Renal cortex interstitium (tissue), 15 donors: ENCODE measurements at places on chromosomes 4 and X. TPM values are rescaled to one million over a fixed set of nuclear protein-coding genes. Genes with fewer than 3 reads are reported as not detected.

RNF150 gene
- 26.0 TPM for polyA plus RNA-seq

SHROOM4 gene
- polyA plus RNA-seq, result 17.4 TPM

SPACA5 gene
- polyA plus RNA-seq, result 0.22 TPM

KLF8 gene
- polyA plus RNA-seq, result 5.0 TPM

ANXA10 gene
- polyA plus RNA-seq, result 0.14 TPM

DGKK gene
- polyA plus RNA-seq, result 12.5 TPM

CT45A1 gene
- not detected for polyA plus RNA-seq

GRCh38 chr4:169774466-169775445, 17.0 kb upstream of the HPF1 start:
- no peak for DNase-seq

DNA sequence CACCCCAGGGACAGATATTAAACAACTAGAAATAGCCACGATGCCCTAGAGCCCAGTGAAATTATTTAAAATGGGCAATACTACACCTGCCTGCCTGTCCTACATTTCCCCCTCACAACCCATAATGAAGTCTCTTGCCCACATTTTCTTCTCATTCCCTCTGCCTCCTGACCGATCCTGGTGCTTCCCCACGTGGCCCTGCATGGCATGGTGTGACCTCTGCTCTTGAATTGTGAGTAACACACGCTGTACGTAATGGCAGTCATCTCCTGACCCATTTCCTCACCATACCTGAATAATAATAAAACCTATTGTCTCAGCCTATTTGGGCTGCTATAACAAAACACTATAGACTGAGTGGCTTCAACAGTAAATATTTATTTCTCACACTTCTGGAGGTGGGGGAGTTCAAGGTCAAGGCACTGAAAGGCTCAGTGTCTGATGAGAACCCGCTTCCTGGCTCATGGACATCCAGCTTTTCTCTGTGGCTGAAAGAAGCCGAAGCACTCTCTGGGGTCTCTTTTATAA, 77.0 kb upstream of the ENPP6 start:
- no peak for DNase-seq

- no peak for DNase-seq
These were observed 456.8 kb upstream of the AMOT start for GRCh38 chrX:113297437-113297836.

- no peak for DNase-seq
These were observed 189.1 kb downstream of the SLC7A11 start for GRCh38 chr4:138052806-138053632.

GRCh38 chr4:62517716-62518115, 1317.6 kb downstream of the ADGRL3 start:
- no peak for DNase-seq

DNA sequence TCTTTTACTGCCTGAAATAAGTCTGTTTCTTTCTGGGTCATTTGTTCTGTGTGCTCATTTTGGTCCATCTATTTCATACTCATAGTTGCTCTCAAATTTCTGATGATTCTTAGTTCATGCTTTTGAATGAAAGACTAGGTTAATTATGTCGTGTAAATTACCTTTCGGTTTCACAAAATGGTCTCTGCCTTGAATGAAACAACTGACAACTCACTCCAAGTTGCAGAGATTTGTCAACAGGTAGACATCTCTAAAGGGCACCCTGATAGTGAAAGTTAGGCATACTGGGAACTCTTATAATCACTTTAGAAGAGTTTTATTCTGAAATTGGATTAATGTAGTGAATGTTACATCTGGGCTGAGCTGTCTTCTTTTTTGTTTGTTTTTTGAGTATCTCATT, 726.9 kb downstream of the PDHA2 start:
- DNase-seq, result no peak

DNA sequence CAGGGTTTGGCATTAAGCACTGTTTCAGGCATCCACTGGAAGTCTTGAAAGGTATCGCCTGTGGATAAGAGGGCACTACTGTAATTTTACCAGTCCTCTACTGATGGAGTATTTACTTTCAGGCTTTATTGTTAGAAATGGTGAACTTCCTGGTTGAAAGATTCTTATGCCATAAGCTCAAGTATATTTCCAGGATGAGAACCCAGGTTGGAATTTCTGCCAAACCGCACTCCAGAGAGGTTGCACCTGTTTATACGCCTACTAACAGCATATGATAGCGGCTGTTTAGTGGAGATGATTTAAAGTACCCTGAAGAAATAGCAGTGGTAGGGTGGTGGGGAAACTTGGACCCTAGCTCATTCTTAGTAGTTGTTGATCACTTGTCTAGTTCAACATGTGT, 9.9 kb downstream of the FNIP2 start:
- DNase-seq, result no peak

DNA sequence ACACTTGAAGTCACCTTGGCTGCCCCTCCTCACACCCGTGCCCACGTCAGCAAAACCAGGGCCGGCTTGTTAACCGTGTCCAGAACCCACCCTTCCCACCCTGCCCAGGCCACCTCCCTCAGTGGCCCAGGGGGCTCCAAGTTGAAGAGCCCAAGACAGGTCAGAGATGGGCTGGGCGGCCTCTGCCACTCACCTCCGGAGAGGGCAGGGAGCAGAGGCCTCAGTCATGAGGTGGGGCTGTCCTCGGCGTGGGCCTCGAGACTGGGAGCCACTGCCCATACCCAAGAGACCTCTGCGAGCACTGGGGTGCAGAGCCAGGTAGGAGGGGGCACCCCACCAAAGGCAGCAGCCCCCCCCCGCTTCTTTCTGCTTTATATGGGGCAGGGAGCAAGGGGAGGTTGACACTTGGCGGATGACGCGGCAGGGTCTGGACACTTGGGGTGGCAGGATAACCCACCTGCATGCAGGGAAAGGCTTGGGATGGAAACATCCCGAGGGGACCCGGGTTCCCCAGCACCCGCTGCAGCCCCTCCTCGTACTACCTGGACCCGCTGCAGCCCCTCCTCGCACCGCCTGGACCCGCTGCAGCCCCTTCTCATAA, 38.0 kb upstream of the SPON2 start:
- DNase-seq, result no peak

GRCh38 chrX:17669891-17670290, 67.4 kb upstream of the SCML1 start:
- no peak for DNase-seq

DNA sequence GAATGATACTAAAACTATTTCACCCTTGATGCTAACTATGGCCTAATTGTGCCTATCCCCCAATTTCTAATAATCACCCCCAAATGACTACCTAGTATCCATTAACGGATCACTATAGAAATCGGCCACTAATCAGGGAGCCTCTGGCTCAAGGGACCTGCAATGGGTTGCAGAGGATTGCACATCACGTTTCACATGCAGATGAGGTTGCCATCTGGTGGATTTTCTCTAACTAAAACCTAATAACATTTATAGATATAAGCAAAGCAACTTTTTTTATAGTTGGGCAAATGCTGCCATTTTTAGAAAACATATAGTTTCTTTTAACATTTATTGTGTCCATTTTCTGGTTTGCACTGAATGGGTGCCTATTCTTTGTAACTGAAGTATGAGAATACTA, 28.3 kb upstream of the ALG13 start:
- DNase-seq, result no peak

DNA sequence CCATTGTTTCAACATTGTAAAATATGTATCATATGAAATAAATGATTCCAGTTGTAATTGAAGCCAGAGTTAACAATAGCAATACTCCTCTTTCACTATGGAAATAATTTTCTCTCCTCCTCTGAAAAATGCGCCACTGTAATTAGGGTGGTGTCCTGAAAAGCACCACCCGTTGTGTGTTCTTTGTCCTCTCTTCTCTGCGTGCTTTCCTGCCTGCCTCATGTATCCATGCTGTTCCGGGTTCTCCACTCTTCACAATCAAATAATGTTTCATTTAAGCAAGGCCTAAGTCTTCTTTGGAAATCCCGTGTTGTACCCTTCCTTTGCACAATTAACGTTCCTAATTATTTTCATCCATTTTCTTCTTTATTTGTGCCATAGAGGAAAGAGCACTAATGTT, 293.3 kb downstream of the ADGRL3 start:
- no peak for DNase-seq

GRCh38 chr4:151850791-151851213, 90.0 kb upstream of the GATB start:
- DNase-seq, result no peak

- DNase-seq, result no peak
These were observed 52.0 kb downstream of the HMX1 start for GRCh38 chr4:8819473-8820177.

GRCh38 chr4:169907705-169908104, 118.5 kb downstream of the MFAP3L start:
- no peak for DNase-seq
